ENCODE measurements at places on chromosomes 13 and 19. TPM values are rescaled to one million over a fixed set of nuclear protein-coding genes. Genes with fewer than 3 reads are reported as not detected.

The C13orf46 gene
- total RNA-seq = 2.5 TPM

DNA sequence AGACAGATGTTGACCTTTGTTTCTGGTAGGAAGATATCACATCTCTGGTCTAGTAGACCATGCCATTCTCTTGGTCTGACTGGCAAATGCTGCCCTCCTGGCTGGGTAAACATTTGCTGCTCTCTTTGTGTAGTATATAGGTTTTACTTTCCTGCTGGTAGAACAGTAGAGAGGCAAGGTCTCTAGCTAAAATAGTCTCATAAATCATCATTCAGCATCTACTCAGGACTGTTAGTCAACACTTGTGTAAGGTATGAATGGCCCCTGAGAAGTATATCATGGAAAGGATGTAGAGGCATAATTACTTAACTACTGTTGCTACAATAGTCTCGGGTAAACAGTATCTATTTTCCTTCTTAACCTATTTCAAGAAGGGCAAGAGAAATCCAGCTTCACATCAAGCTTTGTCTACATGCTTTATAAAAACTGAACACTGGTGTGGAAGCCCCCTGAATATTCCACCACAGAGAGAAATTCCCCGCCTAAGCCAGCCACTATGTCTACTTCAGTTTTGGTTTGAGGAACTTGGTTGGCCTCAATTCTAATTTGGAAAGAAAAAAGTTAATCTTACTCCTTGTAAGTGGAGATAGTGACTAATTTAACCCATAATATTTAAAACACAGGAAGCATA is 18.4 kb upstream of the MYCBP2 start:
- H3K4me1 ChIP-seq = no peaks in the 10 kb centered on the region
- no peaks in the 10 kb centered on the region for H3K27me3 ChIP-seq
- no peak overlapping the region for H3K27ac ChIP-seq
- H3K36me3 ChIP-seq = no peaks in the 10 kb centered on the region
- no peak overlapping the region for H3K4me3 ChIP-seq

The CLDN10 gene
- total RNA-seq = not detected

DNA sequence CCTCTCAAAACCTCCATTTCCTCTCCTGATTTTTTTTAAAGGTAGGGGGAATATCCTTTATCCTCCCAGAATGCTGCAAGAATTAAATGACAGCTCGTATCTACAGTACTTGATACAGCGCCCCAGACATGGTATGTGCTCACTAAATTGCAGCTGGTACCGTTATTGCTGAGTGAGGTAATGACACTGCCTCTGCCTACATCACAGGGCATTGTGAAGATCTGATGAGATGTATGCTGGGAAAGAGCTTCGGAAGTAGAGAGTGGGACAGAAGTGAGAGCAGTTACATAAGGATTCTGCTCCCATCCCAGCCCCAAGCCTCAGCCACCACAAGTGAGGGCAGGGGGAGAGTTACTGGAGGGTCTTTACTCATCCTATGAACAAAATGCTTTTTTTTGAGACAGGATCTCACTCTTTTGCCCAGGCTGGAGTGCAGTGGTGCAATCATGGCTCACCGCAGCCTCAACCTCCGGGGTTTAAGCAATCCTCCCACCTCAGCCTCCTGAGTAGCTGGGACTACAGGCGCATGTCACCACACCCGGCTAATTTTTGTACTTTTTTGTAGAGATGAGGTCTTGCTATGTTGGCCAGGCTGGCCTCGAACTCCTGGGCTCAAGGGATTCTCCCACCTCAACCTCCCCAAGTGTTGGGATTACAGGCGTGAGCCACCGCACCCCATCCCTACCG is 1.7 kb upstream of the FKRP start:
- peaks cover 53% of the 10 kb centered on the region for H3K4me1 ChIP-seq
- no peak overlapping the region for H3K27ac ChIP-seq
- 0 out of 2 replicates have a peak, but pooled peaks cover 4% of the 10 kb centered on the region for H3K36me3 ChIP-seq
- H3K27me3 ChIP-seq = no peaks in the 10 kb centered on the region
- H3K4me3 ChIP-seq = peak overlapping the region; percentile 96
- DNase-seq = no peak

Data from HFFc6 (cell line).